ENCODE measurements at places on chromosomes 11 and 22.

DNA sequence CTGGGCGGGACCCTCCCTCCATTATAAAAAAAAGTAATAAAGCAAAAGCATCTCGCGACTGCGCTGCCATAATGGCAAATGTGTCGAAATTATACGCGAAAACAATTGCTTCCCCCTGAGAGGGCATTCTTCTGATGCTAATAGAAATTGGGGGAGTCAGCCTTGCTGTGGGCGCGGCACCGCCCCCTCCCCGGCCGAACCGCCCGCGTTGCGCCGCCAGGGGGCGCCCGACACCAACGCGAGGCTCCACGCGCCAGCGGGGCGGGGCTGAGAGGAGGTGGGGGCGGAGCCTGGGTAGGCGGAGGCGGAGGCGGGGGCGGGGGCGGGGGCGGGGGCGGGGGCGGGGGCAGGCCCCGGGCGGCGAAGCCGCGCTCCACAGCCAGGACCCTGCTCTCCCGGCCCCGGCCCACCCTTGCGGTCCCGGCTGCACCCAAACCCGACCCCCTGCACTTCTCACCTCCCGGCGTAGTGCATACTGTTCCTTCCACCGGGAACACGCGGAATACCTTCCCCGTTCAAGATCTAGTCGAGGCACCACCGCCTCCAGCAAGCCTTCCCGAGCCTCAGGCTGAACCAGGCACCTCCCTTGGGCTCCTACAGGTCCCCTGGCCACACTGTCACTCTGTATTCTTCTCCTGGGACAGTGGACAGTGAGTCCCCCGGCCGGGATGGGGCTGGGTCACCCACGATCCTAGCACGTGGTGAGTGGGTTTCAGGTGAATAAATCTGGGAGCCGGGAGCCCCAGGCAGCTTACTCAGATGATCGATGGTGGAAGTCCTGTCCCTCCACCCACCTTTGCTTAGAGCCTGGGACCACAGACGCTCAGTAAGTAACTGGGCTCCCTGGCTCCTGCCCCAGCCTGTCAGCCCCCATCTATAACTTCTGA is 15.5 kb upstream of the UPK3A start:
- peak; percentile 73 for DNase-seq

DNA sequence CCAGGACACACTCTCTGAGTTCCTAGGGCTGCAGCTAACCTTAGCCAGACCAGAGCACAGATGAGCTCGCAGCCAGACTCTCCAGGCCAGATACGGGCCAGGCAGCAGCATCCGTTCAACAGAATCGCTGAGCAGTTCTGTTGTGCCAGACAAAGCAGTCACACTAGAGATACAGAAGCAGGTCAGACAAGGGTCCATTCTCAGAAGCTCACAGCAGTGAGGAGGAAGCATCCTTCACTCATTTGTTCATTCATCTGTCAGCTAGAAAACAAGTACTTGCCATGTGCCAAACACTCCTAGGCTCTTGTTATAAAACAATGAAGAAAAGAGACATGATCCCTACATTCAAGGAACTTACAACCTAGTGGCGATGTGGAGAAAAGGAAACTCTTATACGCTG is 2.6 kb downstream of the LMO2 start:
- no peak for DNase-seq

DNA sequence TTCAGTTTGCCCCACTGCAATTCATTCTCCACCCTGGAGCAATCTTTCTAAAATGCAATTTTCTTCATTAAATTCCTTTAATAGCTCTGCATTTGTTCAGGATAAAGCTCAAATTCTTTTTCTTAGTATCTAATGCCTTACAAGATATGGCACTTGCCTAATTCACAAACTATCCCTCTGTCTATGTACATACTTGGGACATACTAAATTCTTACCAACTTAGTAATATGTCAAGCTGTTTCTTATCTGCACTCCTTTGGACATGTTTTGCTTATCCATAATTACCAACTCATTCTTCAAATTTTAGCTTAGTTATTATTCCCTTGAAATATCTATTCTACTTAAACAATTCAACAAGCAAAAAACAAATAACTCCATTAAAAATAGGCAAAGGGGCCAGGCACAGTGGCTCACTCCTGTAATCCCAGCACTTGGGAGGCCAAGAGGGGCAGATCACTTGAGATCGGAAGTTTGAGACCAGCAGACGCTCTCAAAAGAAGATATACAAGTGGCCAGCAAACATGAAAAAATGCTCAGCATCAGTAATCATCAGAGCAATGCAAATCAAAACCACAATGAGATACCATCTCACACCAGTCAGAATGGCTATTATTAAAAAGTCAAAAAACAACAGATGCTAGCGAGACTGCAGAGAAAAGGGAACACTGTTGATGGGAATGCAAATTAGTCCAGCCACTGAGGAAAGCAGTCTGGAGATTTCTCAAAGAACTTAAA is 96.9 kb downstream of the FAM76B start:
- DNase-seq, result no peak

DNA sequence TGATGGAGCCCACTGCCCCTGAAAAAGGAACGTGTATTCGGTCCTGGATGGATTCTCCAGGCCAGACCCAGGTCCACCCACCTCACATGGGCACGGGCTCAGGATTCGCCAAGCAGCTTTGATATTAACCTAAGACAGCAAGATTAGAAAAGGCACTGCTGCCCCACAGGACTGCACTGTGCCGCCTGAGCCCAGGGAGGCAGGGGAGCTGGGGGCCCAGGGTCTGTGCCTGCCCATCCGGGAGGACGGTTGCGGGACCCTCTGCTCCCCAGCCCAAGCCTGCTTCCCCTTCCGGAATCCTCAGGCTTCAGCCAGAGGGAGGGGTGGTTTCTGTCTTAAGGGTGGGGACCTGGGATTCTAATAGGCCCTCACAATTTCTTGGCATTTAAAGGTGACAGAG is 13.5 kb upstream of the VSIG10L2 start:
- no peak for DNase-seq

DNA sequence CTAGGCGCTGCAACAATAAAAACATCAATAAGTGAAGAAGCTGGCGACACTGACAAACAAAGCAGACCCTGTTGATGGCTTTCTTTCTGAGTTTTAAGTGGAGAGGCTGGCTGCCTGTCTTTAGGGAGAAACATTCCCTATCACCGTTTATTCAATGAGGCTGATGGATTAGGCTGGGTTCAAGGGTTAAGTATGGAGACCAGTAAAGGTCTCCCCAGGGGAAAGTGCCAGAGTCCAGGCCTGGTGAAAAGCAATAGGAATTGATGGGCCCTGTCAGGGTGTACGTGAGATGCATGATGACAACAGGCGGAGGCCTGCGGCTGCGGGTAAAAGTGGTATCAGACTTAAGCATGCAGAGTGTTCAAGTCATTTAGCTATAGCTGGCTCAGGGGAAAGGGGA is 102.6 kb downstream of the ALX4 start:
- no peak for DNase-seq

DNA sequence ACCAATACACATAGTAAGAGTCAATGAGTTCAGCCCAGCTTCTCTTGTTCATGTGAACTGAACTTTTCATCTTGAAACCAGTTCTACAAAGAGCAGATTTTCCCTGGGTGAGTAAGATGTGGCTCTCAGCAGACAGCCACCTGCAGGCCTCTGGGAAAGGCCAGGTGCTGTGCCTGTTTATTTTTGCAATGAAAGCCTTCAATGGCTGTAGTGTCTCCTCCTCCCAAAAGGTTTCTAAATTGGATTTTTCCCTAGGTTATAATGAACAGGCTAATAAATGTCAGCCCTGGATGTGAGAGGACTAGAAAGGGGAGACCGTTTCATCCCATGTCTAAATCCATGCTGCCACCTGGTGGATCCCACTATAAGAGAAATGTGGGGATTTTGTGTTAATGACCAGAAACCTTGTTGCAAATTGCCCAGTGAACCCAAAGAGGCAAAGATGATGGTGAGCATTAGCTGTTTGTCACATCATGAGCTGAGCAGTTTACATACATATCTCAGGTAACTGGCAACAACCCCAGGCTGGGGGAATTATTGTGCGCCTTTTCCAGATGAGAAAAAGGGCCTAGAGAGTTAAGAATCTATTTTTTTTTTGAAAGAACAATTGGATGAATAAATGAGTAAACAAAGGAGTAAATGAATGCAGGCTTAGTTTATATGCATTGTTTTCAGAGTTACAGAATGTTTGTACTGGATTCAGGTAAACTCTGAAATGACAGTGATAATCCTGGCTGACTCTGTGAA is 12.7 kb downstream of the C11orf91 start:
- no peak for DNase-seq

DNA sequence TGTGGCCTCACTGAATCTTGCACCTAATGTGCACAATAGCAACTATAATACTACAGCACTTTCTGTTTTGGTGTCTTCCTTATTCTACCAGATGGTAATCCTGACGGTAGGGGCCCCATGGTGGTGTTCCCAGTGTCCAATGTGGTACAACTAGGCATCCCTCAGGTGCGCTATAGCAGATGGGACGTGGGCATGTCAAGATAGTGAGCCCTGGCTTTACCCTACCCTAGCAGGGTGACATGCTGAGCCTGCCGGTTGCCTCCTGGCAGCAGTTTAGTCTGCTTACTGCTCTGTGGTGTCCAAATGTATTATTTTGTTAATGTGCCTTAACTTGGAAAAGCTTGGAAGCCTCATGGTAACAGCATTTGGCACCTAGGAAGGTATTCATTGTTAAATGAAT is 19.2 kb downstream of the ACO2 start:
- DNase-seq, result no peak

- DNase-seq, result no peak
Observed at GRCh38 chr22:26949193-26949592, 291.8 kb downstream of the MIAT start.

All from stimulated activated CD4-positive, alpha-beta T cell treated with anti-CD3 and anti-CD28 coated beads, Interleukin-15, amount 100 ng/mL, for 48 hours (primary cell).